H1 (cell line): ENCODE measurements at places on chromosomes 5 and 9. TPM values are rescaled to one million over a fixed set of nuclear protein-coding genes. Genes with fewer than 3 reads are reported as not detected.

GRCh38 chr9:82621447-82621846 lies 441.5 kb downstream of the RASEF start:
- no peak overlapping the region for H3K27ac ChIP-seq
- no peaks in the 10 kb centered on the region for H3K4me1 ChIP-seq
- no peaks in the 10 kb centered on the region for H3K36me3 ChIP-seq
- no peak overlapping the region for H3K4me3 ChIP-seq

GRCh38 chr5:31613651-31614050 lies 25.3 kb upstream of the PDZD2 start:
- no peak overlapping the region for H3K27ac ChIP-seq
- DNase-seq, result no peak
- no peaks in the 10 kb centered on the region for H3K36me3 ChIP-seq
- H3K4me1 ChIP-seq, result peaks cover 11% of the 10 kb centered on the region

- no peak overlapping the region for H3K27ac ChIP-seq
- no peaks in the 10 kb centered on the region for H3K27me3 ChIP-seq
Measured at GRCh38 chr5:73171495-73171894, 1.5 kb upstream of the TMEM174 start.

DNA sequence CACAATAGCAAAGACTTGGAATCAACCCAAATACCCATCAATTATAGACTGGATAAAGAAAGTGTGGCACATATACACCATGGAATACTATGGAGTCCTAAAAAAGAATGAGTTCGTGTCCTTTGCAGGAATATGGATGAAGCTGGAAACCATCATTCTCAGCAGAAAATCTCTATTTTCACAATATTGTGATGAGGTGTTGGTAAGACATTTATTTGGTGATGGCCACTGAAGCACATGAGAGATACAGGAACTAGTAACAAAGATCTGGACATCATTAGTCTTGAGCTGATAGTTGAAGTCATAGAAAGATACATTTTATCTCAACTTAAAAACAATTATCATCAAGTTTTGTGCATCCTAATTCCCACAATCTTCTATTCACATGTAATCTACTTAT lies 70.6 kb downstream of the RAB3C start:
- no peaks in the 10 kb centered on the region for H3K4me1 ChIP-seq
- H3K27ac ChIP-seq, result no peak overlapping the region
- no peaks in the 10 kb centered on the region for H3K27me3 ChIP-seq
- DNase-seq, result no peak
- H3K4me3 ChIP-seq, result no peak overlapping the region

DNA sequence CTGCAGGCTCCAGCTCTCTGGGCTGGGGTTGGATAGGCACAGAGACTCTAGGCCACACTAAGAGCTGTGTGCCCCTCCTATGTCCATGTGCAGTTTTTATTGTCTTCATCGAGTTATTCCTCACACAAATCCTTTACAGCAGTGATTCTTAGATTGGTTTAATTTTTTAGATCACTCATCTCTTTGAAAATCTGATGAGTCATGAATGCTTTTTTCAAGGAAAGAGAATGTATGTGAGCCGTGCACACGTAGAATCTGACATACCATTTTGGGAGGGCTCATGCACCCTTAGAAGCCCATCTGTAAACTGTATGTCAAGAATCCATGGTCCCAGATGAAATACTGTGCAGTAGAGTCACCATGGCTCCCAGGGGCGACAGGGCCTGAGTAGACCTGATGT lies 100.7 kb upstream of the S1PR3 start:
- no peak for DNase-seq
- no peaks in the 10 kb centered on the region for H3K27me3 ChIP-seq
- H3K27ac ChIP-seq, result no peak overlapping the region

GRCh38 chr9:18058564-18059442 lies 415.1 kb upstream of the ADAMTSL1 start:
- no peak for DNase-seq
- H3K4me3 ChIP-seq, result no peak overlapping the region
- no peaks in the 10 kb centered on the region for H3K36me3 ChIP-seq

DNA sequence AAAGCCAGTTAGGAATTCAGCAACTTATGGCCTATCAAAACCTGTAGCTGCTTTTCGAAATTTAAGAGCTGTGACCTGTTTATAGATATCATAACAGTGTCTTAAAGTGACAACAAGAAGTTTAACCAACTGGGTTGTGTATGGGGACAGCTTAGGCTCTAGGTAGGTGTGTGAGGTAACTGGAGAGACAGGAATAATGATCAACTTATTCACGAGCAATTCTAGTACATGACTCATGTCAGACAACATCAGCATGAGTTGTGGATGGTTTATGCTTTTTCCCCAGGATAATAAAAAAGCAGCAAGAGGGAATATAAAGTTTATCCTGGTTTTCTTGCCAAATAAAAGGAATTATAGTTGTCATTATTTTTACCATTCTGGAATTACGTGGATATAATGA lies 88.6 kb downstream of the GDNF start:
- H3K27ac ChIP-seq, result no peak overlapping the region; the same call in 1 of the 2 replicates
- H3K27me3 ChIP-seq, result no peaks in the 10 kb centered on the region
- H3K36me3 ChIP-seq, result no peaks in the 10 kb centered on the region
- H3K4me3 ChIP-seq, result no peak overlapping the region

GRCh38 chr9:137293094-137293481 lies 9.0 kb downstream of the NRARP start:
- no peak overlapping the region for H3K27ac ChIP-seq
- H3K4me1 ChIP-seq, result peaks cover 3% of the 10 kb centered on the region
- no peak overlapping the region for H3K4me3 ChIP-seq
- peaks cover 24% of the 10 kb centered on the region for H3K27me3 ChIP-seq
- H3K36me3 ChIP-seq, result no peaks in the 10 kb centered on the region

DNA sequence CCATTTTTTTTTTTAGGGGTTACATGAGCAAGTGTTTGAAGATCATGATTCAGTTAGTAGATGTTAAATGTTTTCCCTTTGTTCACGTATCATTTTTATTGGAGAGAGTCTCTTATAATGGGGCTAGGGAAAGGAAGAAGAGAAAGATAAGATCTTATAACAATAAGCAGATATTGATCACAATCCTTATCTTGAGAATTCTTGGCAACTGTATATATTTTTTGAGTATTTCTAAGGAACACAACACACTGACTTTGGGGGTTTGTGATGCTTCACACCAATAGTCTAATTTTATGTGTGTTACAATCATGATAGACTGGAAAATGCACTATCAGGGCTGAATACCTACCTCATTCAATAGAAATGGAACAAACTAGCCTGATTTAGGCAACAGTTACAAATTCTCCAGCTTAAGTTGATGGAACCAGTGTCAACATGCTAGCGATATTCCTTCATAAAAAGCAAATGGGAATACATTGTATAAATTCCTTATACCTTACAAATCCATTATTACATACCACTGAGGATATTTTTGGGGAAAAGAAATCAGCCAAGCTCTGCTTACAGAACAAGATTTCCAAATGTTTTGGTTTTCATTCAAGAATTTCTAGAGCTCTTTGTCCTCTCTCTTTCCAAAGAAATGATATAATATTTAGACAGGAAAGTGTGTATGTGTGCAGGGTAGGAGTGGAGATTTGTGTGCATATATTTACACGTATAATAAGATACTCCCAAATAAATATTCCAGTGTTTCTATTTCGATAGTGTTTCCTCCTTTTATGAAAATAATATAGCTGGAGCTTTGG lies 41.5 kb downstream of the SVEP1 start:
- no peaks in the 10 kb centered on the region for H3K36me3 ChIP-seq
- H3K27me3 ChIP-seq, result no peaks in the 10 kb centered on the region
- H3K4me3 ChIP-seq, result no peak overlapping the region

DNA sequence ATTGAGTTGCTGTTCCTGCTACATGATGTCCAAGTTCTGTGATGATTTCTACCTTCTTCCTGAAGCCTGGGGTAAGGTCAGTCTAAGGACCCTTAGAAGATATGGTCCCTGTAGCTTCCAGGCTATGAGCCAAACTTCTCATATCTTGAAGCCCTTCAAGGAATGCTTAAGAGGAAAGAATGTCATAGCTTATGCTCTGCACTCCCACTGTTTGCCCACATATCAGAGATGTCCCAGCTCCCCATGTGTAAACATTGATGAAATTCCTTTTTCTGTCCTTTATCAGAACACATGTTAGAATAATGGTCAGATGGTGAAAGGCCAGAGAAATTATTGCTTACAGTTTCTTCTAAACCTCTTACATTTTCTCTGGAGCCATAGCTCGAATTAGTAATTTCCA lies 41.4 kb upstream of the RUSC2 start:
- H3K27ac ChIP-seq, result no peak overlapping the region
- H3K27me3 ChIP-seq, result no peaks in the 10 kb centered on the region
- no peak for DNase-seq
- H3K4me1 ChIP-seq, result peaks cover 3% of the 10 kb centered on the region; the same call in 1 of the 2 replicates
- no peaks in the 10 kb centered on the region for H3K36me3 ChIP-seq

DNA sequence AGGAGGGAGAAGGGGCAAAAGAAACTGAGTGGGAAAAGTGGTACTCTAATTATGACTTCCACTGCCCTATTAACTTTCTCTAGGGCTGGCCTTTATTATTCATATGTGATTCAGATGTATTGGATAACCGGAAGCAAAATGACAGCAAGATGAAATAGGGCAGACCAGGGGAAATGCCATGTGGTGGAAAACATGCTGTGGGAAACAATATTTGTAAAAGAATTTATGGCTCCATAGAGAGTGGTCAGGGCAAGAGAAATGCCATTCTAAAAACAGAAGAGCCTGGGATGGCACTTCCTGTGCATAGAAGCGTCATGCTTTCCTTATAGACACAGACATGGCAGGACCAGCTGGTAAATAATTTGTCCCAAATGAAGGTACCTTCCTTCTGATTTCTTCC lies 67.7 kb downstream of the MEGF10 start:
- no peaks in the 10 kb centered on the region for H3K36me3 ChIP-seq
- H3K27ac ChIP-seq, result no peak overlapping the region
- no peak for DNase-seq

GRCh38 chr5:149807614-149808013 lies 77.5 kb downstream of the PPARGC1B start:
- no peaks in the 10 kb centered on the region for H3K36me3 ChIP-seq
- H3K4me3 ChIP-seq, result no peak overlapping the region
- no peaks in the 10 kb centered on the region for H3K27me3 ChIP-seq
- DNase-seq, result no peak
- peaks cover 2% of the 10 kb centered on the region for H3K4me1 ChIP-seq

- H3K4me3 ChIP-seq, result no peak overlapping the region
- H3K36me3 ChIP-seq, result no peaks in the 10 kb centered on the region
- peaks cover 8% of the 10 kb centered on the region for H3K4me1 ChIP-seq
Measured at GRCh38 chr5:132469380-132470009, 21.1 kb downstream of the IRF1 start.

DNA sequence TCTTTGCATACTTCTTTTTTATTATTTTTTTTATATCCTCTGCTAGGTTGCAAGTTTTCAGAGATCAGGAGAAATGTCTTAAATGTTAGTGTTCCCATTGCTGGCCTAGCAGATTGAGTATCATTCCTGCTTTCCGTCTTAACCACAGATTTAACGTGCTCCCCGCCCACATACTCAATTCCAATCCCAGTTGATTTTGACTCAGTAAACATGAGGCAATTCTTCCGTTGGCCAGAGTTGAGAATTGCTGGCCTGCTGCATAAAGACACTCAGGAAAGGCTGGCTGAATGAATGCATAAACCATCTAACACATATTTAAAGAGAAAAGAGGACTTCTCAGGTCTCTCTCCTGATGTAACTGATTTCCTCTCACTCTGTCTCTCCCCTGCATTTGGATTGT lies 46.8 kb upstream of the PLPP6 start:
- no peaks in the 10 kb centered on the region for H3K27me3 ChIP-seq
- no peak overlapping the region for H3K27ac ChIP-seq
- peaks cover 2% of the 10 kb centered on the region; the same call in 1 of the 2 replicates for H3K4me1 ChIP-seq
- DNase-seq, result no peak
- no peaks in the 10 kb centered on the region for H3K36me3 ChIP-seq

DNA sequence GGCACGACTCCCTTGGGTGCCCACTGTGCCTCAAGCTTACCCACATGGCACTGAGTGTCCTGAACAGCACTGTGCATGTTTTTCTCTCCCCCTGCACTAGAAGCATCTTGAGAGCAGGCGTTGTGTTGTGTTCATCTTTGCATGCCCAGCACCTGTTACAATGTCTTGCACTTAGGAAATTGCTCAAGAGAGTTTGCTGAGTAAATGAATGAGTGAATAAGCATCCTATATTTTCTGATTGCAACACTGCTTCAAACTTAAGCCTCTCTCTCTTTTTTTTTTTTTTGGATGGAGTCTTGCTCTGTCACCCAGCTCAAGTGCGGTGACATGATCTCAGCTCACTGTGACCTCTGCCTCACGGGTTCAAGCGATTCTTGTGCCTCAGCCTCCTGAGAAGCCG lies 94.5 kb downstream of the LMNB1 start:
- H3K27ac ChIP-seq, result no peak overlapping the region
- peaks cover 6% of the 10 kb centered on the region for H3K4me1 ChIP-seq
- no peaks in the 10 kb centered on the region for H3K36me3 ChIP-seq
- no peaks in the 10 kb centered on the region for H3K27me3 ChIP-seq
- H3K4me3 ChIP-seq, result no peak overlapping the region
- no peak for DNase-seq

DNA sequence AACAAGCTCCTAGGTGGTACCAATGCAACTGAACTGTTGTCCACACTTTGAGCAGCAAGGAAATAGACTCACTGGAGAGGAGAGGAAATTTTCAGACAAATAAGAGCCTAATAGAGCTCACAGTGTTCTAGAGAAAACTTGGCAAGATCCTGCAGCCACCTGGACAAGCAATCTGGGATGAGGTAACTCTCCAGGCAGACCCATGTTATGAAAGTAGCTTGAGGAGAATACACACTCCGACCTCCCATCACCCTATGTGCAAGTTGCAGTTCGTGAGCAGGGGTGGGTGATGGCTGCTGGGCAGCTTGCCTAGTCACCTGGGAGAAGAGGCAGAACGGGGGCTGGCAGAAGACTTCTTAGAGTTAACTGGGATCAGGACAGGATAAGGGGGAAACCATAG lies 102.2 kb downstream of the KLF4 start:
- H3K4me1 ChIP-seq, result no peaks in the 10 kb centered on the region
- H3K36me3 ChIP-seq, result no peaks in the 10 kb centered on the region
- H3K4me3 ChIP-seq, result no peak overlapping the region
- no peaks in the 10 kb centered on the region for H3K27me3 ChIP-seq
- DNase-seq, result no peak

DNA sequence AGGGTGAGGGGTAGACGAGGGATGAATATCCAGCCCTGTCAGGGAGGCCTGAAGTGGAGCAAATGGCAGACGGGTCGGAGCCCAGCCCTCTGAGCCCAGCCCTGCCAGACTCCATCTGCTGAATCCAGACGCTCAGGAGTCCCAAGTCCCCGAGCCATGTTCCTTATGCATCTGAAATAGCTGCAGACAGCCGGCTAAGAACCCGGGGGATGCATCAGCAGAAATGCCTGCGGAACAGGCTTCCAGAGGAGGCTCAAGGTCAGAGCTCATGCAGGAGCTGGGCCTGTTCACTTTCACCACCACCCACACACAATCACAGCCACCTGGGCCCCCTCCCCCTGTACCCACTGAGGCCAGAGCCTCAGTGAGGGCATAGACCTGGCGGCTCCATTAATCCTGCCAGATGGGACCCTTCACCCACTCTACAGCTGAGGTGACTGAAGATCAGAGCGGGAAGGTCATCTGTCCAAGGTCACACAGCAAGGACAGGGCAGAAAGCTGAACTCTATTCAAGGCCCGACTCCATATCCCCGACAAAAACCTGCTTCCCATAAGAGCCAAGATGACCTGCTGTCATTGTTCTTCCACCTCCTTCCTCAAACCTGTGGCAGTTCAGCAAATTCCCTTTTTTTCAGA lies 24.4 kb upstream of the AKNA start:
- no peaks in the 10 kb centered on the region for H3K36me3 ChIP-seq
- H3K4me3 ChIP-seq, result no peak overlapping the region
- H3K4me1 ChIP-seq, result peaks cover 7% of the 10 kb centered on the region
- no peak overlapping the region for H3K27ac ChIP-seq
- no peaks in the 10 kb centered on the region for H3K27me3 ChIP-seq

The ADGRV1 gene
- 62.2 and 62.3 TPM in 2 replicates for total RNA-seq

The CCL21 gene
- not detected in 2 replicates for total RNA-seq

The CEP72 gene
- total RNA-seq, result 18.9 and 19.6 TPM in 2 replicates

The SLC45A2 gene
- not detected in 2 replicates for total RNA-seq

The NCS1 gene
- 42.4 and 47.6 TPM in 2 replicates for total RNA-seq

The NIPAL4 gene
- 0.20 and 0.25 TPM in 2 replicates for total RNA-seq

The SIT1 gene
- total RNA-seq, result 7.8 and 8.2 TPM in 2 replicates

The CCDC107 gene
- 9.0 and 10.5 TPM in 2 replicates for total RNA-seq

The CA9 gene
- 1.3 and 1.4 TPM in 2 replicates for total RNA-seq
